B cell (primary cell): ENCODE measurements at places on chromosomes 5 and 9.
A peak's percentile ranks its signal among the peaks of the same experiment; 100 is the strongest.

DNA sequence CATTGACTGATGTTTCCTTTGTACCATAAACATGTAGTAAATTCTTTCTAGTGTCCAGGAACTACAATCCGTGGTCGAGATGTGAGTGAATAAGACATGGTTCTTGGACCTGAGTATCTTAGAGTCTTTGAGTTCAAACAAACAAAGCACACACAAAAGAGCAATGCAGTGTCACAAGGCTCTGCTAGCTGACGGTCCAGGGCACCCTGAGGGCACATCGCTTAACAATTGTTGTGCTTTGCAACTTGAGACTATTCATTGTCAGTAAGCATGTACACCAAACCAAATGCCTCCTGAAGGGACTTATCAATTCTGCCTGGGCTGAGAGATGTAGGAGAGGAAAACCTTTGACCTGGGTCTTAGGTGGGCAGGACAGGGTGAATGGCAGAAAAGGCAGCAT lies 84.8 kb downstream of the CAMK4 start:
- no peak for DNase-seq

DNA sequence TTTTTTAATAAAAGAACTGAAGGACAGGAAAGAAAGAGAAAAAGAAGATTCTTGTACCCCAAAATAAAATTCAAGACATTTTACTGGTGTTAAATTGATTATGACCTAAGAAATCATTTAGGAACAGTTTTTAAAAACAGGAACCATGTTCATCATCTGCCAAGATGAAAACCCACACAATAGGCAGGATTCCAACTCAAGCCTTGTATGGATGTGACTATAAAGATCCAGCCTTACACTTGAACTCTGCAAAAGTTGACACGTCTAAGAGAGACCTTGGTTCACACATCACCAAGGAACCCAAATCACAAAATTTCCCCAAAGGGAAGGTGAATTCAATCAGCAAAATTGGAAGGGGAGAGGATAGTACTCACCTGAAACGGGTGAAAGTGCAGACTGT lies 82.6 kb downstream of the SMIM23 start:
- DNase-seq: no peak

DNA sequence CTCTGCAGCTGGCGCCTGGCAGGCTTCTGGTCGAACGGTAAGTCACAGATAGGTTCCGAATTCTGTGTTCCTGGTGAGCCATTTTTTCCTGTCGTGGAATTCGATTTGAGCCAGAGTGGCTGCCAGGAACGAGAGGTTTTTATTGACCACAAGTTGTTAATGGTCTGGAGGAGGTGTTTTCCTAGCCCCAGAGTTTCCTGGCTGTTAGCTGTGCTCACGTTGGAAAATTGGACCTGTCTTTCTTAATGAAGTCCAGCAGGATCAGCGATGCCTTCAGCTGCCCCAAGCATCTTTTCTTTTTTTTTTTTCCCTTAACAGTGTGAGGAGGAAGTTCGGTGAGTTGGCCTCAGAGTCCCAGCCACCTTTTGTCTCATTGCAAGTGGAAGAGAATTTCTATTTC lies 62.9 kb downstream of the COL5A1 start:
- no peak for DNase-seq

DNA sequence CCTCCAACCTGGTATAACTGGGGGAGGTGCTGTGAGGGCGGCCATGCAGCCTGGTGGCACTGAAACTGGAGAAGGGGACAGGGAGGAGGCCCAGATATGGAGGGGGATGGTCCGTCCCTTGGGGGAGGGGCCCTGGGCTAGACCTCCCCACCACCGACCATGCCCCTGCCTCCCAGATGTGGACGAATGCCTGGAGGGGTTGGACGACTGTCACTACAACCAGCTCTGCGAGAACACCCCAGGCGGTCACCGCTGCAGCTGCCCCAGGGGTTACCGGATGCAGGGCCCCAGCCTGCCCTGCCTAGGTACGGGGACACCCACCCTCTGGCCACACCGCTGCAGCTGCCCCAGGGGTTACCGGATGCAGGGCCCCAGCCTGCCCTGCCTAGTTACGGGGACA lies 15.4 kb upstream of the ASS1 start:
- no peak for DNase-seq

GRCh38 chr5:143992496-143992895 lies 178.0 kb downstream of the YIPF5 start:
- no peak for DNase-seq

DNA sequence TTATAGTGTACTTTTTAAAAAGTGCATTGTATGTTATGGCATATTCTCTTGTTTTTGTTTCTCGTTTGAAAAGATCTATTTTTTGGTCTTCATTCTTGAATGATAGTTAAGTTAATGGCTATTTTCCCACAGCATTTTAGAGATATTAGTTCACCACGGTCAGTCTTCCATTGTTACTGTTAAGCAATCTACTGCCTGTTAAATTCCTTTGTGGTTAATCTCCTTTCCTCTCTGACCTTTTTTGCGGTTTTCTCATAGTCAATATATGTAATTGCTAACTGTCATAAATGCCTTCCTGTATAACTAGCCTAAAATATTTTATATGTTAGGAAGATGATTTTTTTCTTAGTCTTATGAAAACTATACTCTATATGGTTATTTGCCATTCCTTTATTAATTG lies 250.8 kb upstream of the FBXL7 start:
- no peak for DNase-seq

GRCh38 chr5:52769061-52769460 lies 18.7 kb upstream of the ITGA1 start:
- DNase-seq: no peak

DNA sequence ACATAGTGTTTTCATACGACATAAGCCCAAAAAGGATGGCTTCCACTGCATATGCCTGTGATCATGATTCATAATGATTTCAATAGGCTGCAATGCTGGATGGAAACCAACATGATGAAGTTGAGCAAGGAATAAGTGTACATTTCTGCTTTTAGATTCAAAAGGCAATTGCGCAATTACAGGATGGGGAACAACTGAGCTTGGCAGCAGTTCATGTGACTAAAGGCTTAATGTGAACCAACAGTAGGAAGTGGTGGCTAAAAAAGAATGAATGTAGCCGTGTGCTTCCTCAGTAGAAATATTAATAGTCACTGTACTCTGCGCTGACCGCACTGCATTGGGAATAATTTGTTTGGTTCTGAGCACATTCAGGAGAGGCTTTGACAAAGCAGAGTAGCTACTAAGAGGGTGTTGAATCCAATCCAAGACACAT lies 51.2 kb downstream of the SLC1A3 start:
- no peak for DNase-seq

GRCh38 chr9:125655691-125656410 lies 51.2 kb downstream of the MAPKAP1 start:
- no peak for DNase-seq

DNA sequence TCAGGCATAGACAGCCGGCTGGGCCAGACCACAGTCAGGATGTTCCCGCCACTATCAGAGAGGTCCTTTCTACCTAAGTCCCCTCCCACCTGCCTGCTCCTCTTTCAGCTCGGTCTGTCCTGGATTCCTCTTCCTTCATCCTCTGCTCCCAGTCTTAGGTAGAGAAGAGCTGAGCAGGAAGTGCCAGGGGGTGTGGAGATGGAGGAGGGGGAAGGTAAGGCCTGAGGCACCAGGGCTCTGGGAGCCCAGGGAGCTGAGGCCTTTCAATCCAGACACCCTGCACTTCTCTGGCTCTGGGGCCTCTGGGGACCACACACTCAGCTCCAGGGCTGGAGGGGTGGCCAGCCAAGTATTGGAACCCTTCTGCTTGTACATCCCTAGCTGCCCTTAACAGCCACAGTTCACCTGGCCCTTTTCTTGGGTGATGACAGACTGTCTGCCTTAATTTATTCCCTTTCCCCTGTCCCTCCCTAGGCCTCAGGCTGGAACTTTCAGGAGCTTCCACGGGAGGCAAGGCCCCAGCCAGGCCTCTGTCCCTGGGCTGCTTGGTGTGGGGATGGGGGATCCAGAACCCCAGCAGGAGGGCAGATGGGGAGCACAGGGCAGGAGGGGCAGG lies 15.6 kb downstream of the IRF1 start:
- peak; percentile 38 for DNase-seq

DNA sequence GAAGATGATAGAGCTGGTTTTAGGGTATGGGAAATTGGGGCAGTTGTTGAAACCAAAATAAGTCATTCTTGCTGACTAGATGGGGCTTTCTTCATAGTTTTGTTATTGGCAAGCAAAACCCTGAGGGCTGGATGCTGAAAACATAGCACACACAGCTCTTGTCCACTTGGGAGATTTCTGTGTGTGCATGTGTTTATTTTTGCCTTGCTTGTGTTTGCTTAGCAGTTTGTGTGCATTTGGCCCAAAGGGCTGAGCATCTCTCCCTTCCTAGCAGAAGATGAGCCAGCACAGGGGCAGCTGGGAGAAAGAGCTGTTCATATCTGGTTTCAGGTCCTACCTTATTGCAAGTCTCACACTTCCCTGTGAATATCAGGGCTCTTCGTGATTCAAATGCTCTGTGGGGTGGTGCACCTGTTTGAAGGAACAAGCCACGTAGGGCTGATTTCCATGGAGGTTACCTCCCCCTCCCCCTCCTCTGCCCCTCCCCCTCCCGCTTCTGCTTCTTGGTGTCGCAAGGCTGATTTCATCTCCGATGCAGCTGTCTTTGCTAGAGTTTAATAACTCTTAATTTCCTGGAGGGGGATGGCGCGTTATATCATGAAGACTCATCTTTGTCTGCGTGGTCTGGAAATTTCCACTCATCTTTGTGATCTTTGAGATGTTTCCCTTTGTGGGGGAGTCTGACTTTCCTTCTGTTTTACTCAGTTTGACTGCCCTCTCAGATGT lies 296.5 kb downstream of the ARHGAP26 start:
- peak; percentile 26 for DNase-seq

DNA sequence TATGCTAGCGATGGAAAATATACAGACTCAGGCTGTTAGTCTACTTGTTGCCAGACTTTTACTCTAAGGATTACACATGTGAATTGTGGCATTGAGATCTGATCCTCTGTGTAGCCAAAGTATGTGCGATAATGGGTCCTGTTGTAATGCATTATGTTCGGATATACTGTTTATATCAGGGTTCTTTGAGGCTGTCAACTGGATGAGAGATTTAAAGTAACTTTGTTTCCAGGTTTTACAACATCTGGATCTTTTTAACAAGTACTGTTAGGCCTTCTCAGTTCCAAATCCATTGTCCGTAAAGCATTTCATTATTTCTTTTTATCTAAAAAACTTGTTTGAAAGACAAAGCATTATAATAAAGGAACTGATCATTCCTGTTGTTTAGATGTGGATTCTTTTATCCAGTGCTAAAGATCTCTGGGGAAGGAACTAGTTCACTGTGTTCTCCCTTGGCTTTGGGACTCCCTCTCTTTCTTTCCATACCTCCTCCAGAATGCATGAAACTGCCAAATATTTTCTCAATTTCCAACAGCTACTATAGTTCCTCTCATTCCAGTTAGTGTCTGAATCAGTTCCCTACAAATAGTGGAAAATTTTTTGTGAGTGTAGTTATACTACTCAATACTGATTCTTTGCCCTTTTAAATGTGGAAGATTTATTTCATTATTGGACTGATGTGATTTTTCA lies 68.8 kb downstream of the HACD4 start:
- DNase-seq: no peak

GRCh38 chr9:136140966-136141365 lies 22.3 kb upstream of the TMEM250 start:
- no peak for DNase-seq

DNA sequence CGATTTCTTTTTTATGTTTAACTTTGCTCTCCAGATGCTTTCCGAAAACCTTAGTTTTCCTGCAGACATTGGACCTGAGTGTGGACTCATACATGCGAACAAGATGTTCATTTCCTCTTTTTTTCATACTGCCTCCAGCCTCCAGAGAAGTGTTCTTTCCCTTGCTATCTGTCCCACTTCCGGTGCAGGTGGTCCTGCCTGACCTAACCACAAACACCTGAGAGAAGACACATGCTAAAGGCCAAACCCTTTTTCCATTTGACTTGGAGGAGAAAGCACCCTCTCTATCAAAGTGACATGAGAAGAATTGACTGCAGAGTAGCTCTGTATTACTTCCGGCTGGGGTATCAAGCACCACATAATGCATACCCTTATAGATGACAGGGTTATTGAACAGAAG lies 334.0 kb downstream of the ARHGEF28 start:
- no peak for DNase-seq

GRCh38 chr9:77142366-77142765 lies 35.0 kb upstream of the VPS13A start:
- DNase-seq: no peak

DNA sequence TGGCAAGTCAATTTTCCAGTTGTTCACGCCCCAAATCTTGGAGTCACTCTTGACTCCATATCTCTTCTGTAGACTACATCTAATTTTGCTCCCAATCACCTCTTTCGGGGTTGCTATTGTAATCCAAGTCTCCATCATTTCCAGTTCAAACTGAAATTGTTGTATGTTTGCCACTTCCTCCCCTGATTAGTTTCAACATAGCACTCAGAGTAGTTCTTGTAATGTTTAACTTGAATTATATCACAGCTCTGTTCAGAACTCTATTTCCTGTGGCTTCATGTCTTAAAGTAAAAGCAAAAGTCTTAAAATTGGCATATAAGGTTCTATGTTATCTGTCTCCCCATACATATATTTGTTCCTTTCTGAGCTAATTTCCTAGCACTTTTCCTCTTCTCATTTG lies 348.5 kb upstream of the RIOK2 start:
- DNase-seq: no peak

DNA sequence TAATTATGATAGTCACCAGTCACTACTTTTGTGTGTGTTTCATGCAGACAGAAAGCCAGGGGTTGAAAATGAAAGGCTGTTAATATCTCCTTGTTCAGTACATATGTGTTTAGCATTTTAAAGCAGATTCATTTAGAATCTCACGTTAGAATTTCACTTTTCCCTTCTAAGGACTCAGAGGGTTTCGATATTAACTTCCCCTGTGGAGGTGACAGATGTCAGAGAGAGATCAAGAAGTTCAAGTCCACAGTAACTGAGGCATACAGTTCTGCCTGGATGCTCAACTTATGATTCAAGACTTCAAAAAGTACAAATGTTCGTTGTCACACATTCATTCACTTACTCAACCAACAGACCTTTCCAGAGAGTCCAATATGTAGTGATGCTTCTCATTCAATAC lies 251.1 kb downstream of the EBF1 start:
- DNase-seq: peak; percentile 58

GRCh38 chr5:166909040-166909439 lies 1382.4 kb upstream of the WWC1 start:
- no peak for DNase-seq

DNA sequence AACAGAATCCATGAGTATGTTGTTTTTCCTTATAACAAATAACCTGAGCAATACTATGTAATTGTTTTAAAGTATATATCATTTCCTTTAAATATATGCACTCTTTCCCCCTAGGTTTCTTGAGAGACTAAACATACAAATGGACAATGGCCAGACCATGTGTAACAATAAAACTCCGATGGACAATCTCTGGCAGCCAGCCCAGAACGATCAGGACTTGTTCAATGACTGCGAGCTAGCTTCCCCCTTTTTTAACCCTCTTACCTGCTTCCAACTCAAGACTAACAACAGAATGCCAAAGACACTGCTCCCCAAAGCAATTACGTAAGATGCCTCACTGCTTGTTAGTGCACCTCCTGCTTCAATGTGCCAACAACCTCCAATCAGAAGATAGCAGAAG lies 94.9 kb downstream of the HTR4 start:
- DNase-seq: no peak
